Renal cortical epithelial cell (primary cell): ENCODE measurements at places on chromosomes 13 and 19. TPM values are rescaled to one million over a fixed set of nuclear protein-coding genes. Genes with fewer than 3 reads are reported as not detected.

DNA sequence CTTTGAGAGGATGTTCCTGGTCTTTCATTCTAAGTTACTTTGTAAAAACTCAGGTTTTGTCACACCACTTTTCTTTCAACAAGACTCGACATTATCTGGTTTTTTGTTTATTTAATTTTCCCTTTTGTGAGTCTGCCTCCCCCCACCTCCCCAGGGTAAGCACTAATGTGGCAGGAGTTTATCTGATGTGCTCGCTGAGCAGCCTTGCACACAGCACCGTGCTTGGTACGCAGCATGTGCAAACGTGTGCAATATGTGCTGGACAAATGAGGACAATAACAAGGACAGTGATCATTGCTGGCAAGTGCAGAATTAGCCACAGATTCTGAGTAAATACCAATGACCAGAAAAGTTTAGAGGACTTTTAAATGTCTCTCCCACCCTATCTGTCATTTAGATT lies 391.4 kb downstream of the IRS2 start:
- no peak for DNase-seq

The LILRA1 gene
- not detected in 2 replicates for total RNA-seq

GRCh38 chr13:52980695-52981094 lies 47.9 kb upstream of the OLFM4 start:
- no peak for DNase-seq

DNA sequence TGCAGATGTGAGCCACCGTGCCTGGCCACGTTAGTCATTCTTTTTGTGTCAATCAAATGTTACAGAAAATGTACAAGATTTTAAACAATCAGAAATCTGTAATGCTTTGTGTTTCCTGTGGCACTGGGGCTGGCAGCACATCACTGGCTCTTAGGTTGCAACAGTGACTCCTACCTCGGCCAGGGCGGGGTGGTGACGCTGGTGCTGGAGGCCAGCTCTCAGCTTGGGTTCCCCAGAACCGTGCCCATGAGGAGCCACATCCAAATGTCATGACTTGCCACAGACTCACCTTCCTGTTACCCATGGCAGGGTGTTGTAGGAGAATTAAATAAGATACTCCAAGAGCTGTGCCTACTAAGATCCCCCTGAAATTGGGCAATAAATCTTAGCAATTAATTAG lies 161.7 kb downstream of the TEX29 start:
- DNase-seq = no peak

DNA sequence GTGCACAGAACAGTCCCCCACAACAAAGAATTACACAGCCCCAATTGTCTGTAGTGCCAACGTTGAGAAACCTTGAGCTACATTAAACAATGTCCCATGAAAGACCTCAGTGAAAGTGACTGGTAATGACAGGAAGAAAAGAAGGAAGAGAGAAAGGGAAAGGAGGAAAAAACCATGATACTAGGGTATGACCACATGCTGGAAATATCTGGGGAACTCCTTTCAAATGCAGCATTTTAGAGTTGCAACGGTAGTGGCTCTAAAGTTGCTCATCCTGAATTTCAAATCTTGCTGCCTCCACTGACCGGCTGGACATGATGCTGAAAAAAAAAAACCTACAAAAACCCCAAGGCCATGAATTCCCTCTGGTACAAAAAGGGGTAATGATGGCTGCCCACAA lies 26.5 kb downstream of the FPR3 start:
- DNase-seq = no peak

The HSPBP1 gene
- 38.6 and 46.9 TPM in 2 replicates for total RNA-seq

DNA sequence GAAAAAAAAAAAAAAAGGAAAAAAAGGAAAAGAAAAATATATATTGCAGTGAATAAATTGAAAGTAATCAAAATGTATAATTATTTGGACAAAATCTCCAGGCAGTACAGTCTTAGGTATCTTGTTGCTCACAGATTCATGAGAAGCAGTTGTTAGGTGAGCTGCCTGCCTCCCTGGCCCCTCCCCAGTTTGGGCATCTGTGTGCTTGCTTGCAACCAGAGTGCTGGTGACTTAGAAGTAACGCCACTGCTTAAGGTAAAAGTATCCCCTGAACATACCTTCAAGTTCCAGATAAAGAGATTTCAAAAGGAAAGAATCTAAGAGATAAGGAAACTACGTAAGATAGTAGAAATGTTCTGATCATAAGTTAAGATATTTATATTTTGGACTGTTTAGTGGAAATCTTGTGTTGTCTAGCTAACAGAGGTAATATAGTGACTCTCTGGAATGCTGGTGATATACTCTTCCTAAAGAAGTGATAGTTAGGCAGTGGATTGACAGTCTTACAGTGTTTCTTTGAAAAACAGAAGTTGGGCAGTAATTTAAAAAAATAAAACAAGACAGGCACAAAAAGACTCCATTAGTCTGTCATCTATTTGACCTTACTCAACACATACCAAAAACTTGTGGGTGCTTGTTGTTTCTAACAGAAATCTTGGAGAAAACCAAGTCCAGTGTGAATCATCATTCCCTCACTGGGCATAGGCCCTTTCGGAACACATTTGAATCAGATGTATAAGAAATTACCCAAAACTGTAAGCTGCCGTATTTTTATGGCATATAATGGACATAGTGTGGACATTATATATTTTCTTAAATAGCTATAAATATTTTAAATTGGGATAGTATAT lies 38.3 kb upstream of the KCTD4 start:
- DNase-seq = peak; percentile 61
